ENCODE measurements at places on chromosomes 4 and X.

DNA sequence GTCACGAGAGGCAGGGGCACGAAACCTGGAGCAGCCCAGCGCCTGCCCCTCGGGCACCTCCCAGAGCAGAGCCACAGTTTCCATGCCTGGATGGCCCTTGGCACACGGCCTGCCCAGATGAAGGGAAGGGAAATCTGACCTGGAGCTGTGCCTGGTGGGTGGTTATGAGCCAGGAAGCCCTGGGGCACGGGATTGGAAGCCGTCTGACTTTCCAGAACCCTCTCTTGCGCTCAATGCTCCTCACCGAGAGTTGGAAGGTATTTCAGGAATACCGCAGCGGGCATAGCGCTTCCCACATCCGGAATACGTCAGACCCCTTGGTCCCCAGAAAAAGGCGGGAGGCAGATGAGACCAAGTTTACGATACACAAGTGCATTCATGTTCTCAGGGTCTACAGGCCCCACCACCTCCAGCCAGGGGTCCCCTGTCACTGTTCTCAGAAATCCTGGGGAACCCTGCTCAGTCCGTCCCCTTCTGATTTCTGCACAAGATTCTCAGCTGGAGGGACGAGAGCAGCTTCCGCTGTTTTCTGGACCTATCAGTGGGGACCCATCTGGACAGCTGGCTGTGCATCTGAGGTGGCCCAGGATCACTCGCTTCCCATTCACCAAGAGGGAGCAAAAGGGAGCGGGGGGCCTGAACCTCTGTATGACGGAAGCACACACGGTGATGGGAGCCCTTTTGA, 172.9 kb downstream of the AFAP1 start:
- DNase-seq = peak; percentile 63

- no peak for DNase-seq
Observed at GRCh38 chrX:42109428-42109827, 186.1 kb upstream of the CASK start.

DNA sequence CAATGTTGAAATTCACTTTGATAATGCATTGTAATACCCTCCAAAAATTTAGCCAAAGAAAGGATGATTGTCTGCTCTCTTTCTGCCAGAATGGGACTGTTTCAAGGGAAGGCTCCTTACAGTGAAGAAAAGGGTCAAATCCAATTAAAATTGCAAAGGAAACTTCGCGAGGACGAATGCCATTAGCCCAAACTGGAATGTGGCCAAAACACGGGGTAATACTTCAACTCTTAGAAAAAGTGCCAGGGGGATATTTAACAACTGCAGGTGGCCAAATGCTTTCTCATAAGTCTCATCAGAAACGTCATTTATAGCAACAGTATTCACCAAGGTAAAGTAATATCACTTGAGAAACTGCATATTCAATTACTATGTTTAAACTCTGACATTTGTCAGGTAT, 29.0 kb downstream of the NKX3-2 start:
- no peak for DNase-seq

- DNase-seq = no peak
Observed at GRCh38 chrX:48683411-48683982, at the start of gene WAS. Gene WAS (plus strand): TSS chrX:48683799. CDS start chrX:48683854, 55 bp downstream.

- DNase-seq = no peak
Observed at GRCh38 chrX:129686422-129686948, 31.7 kb upstream of the APLN start.

- DNase-seq = no peak
Observed at GRCh38 chr4:179503976-179504375, 2061.7 kb upstream of the AGA start.

DNA sequence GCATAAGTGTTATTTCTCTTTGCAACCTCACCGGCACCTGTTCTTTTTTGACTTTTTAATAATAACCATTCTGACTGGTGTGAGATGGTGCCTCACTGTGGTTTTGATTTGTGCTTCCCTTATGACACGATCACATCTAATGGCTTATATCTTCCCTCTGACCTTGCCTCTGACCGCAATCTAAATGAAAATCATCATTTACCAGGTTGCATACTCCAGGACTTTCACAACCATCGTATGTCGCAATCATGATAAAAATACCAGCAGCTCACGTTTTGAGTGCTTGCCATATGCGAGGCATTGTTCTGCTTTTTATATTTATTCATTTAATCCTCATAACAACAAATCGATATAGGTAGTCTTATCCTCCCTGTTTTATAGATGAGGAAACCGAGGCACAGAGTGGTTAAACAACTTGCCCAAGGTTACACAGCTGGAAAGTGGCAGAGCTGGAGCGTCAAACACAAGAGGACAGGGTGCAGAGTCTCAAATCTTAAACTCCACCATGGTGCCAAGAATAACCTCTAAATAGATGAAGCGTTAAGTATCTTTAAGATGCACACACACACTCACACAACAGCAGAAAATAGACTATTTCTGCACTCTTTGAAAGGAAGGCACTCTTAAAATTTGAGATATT, 102.2 kb downstream of the SEL1L3 start:
- DNase-seq = no peak

DNA sequence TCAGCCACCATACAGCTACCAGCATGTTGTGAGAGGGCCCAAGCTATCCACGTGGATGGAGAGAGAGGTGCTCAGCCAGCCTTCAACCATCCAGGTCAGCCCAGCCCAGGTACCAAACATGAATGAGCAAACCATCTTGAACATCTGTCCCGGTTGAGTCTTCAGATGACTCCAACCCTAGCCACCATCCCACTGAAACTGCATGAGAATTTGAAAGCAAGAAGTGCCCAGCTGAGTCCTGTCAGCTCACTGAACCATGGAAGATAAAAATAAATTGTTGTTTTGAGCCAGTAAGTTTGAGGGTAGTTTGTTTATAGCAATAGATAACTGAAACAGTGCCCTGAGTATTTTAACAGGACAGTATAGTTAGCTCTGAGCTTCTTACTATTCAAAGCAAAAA, 7.3 kb upstream of the SEL1L3 start:
- DNase-seq = no peak

DNA sequence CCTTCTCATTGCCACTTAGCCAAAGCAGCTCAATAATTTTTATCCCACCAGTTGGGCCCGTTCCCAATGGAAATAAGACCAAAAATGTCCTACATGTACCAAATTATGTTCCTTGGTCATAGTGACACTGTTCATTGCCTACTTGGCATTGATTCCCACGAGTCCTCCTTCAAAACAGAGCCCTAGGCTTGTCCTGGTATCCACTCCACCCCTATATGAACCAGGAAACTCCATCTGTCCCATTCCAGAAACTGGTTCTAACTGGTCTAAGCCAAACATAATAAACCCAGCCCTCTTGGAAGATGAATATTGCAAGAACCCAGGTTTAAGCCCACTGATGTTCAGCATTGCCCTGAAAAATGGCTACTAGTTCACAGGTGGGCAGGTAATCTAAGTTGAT, 30.9 kb upstream of the S100G start:
- no peak for DNase-seq
